ENCODE measurements at places on chromosomes 3 and 15.

- DNase-seq, result no peak
Measured at GRCh38 chr3:83093222-83093572, 1331.8 kb upstream of the GBE1 start.

DNA sequence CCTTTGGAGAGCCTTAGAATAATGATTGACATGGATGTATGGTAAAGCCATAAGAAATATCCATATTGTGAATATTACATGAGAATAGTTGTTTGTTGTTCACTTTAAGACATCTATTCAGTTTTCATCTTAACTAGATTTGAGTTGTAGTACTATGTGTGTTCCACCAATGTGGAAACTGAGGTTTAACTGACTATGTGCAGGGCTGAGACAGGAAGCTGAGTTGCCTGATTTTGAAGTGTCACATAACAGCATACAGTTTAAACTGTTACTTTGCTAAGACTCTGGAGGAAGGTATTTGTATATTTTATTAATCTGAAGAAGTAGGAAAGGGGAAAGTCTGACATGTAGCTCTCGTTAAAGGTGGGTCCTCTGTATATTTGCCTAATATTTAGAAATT lies 2.1 kb downstream of the ECT2 start:
- DNase-seq, result no peak

- DNase-seq, result peak; percentile 100
Measured at GRCh38 chr15:58203537-58203936, 65.4 kb downstream of the AQP9 start.

- DNase-seq, result no peak
Measured at GRCh38 chr15:49412797-49413196, 10.2 kb upstream of the FGF7 start.

GRCh38 chr3:139260793-139261736 lies 82.8 kb upstream of the MRPS22 start:
- no peak for DNase-seq

DNA sequence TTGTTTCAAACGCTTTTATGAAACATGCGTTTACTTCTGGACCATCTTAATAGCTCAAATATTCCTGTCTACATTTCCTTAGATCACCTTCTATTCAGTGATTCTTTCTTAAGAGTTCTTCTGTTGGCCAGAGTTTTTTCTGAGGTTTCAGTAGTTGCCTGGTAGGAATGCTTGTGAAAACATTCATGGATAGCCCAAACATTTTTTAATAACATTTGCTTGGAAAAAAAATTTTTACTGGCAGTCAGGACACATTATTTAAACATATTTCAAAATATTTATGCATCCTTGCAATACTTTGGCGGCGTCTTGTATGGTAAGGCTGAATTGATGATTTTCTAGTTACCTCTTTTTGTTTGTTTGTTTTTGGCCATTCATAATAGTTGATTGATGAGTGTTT lies 47.4 kb upstream of the ZBTB20 start:
- DNase-seq, result peak; percentile 8

GRCh38 chr3:155185631-155186071 lies 105.5 kb downstream of the MME start:
- DNase-seq, result peak; percentile 65

DNA sequence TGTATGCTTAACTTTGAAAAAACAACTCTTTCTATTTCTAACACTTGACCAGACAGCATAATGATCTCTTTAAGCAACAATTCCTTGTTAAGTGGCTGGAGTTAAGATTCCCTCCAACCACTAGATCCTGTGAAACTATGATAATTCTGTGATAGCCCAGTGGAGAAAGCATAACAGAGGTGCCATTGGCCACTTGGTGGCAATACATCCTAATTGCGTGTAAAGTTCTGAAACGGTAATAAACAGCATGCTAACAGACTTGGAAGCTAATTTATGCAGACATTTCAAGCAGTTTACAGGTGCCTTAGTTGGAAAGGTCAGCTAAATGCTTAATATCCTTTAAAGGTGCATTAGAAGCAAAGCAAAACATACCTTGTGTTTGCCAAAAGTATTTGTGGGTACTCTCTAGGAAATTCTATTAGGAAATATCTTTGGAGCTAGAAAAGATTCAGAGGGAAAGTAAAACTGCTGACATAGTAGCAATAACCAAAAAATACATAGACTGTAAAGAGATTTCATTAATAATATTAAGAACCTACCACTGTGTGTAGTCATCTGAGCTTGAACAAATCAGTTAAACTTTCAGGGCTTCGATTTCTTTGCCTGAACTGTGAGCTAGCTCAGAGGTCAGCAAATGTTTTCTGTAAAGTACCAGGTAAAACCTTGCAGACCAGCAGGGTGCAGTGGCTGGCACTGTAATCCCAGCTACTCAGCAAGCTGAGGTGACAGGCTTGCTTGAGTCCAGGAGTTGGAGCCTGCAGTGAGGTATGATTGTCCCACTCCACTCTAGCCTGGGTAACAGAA lies 19.0 kb upstream of the CSTA start:
- DNase-seq, result no peak

- no peak for DNase-seq
Measured at GRCh38 chr3:62919784-62920465, 44.7 kb upstream of the CADPS start.

DNA sequence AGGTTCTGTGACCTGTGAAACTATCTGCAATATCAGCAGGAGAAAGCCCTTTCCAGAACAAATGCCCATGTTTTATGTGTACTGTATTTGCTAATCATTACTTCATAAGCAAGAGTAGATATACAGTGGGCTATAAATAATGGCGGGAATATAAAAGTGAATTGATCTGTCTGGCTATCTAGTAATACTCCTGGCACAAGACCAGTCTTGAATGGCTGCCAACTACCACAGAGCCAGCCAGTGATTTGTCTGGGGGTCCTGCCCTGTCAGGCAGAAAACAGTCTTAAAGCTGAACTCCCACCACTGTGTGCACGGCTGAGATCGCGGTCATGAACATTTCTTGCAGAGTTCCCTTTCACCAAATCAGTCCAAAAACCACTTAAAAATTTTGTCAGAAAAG lies 176.3 kb downstream of the MEIS2 start:
- no peak for DNase-seq

GRCh38 chr3:73547427-73548248 lies 77.1 kb downstream of the PDZRN3 start:
- DNase-seq, result peak; percentile 93

DNA sequence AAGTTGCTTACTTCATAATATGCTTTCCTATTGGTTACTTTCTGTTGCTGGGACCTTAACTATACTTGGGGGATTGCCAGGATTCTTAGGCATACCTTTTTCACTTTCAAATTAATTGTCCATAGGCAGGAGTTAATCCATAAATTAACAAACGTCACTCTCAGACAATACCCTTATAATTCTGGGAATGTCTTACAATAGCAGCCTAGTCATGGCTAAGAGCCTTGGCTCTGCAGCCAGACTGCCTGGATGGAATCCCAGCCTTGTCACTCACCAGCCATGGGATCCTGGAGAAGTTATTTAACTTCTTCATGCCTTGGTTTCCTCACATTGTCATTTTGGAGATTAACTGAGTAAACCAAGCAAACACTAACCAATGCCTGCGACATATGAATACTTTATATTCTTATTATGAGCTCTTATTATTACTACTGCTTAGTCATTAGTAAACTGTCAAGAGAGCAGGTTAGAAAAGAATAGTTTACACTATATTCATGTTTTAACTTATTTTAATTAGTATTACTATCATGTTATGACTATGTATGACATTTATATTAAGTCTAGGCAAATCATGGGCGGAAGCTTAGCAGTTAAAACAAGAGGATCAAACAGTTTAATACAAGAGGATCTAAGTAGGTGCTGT lies 29.0 kb downstream of the GYG1 start:
- no peak for DNase-seq

DNA sequence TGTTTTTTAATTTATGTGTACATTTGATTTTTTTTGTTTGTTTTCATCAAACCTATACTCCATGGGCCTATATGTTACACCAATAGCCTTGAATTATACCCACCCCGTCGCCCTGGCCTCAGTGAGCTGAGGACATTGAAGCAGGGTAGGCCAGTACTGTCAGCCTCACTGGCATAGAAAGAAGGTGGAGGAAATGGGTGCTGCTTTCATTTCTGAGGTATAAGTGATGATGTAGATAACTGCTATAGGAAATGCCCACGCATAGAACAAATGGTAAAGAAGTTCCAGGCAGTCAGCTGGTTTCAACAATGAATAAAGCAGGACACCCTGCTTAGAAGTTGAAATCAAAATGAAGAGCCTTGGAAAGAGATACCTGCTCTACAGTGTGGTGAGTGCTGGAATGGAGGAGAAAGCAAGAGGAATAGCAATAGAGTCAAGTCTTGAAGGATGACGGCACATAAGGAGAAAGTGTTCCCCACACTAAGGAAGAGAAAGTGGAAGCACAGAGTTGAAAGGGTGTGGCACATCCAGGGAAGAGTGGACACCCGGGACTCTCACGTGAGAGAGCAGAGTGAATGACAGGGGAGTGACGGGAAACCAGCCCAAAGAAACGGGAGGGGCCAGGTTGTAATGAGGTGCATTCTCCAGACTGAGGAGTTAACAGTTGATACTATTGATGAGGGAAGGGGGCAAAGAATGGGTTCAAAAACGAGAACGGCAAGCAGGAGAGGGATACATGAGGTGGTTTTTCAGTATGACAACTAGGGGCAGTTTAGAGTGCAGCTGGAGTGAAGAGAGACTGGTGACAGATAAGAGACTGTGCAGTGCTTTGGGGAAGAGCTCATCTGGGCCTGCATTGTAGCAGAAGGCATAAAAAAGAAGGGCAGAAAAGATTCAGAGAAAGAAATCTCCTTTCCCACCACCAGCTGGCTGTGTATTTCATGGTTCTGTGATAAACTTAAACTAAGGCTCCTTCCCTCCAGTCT lies 70.5 kb downstream of the KLHL25 start:
- DNase-seq, result no peak

DNA sequence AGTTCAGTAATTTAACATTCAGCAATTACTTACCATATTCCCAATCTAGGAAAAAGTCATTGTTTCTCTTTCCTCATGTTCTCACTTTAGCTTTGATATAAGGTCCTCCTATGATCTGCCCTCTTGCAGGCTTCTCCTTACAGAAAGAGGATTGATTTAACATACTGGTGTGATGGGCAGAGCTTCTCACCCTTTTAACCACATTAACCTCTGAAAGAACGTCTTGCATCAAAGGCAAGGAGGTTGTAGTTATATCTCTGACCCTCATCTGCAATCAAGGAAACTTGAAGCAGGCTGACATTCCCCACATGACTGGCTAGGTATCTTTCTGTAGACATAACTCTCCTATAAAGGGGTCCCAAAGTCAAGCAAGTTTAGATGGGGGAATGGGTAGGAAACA lies 39.5 kb downstream of the BTLA start:
- no peak for DNase-seq

GRCh38 chr3:19146685-19147650 lies 1.3 kb upstream of the KCNH8 start:
- DNase-seq, result peak; percentile 9

- peak; percentile 77 for DNase-seq
Measured at GRCh38 chr15:81163961-81164800, 30.1 kb downstream of the CFAP161 start.

DNA sequence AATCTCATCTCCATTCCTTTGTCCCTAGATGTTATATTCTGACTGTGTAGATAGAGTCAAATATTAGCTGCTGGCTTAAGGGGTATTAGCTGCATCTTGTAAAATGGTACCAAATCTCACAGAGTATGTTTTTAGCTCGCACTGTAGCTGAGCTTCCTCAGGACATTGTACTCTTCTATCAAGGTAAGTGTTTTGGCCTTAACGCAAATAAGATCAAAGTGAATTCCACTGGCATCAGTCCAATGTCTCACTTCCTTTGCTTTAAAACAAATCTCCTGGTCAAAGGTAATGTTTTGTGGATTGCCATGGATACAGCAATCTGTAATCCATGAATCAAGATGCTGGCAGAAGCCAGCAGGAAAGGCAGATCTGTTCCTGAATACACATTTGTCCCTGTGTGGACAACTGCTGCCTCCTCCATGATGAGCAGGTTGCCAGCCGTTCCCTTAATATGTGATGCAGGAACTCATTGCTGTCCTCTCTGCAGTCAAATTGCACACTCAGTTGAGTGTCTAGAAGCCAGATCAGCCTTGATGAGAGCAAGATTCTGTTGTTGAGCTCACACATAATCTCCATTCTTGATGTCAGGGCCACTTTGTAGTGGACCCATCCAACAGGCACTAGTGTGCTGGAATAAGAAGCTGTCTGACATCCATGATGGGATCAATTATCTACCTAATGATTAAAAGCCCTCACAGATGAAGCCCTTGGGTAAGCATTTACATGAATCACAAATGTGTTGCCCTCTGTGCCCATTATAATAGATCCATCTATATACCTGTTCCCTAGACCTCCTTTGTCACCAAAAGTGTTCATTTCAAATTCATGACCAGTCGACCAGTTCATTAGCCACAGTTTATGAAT lies 96.6 kb upstream of the AGTR1 start:
- DNase-seq, result no peak

- peak; percentile 92 for DNase-seq
Measured at GRCh38 chr3:189714991-189715961, 84.1 kb downstream of the TP63 start.

GRCh38 chr15:44385344-44385942 lies 42.0 kb upstream of the CTDSPL2 start:
- no peak for DNase-seq

GRCh38 chr3:138939561-138940241 lies 7.2 kb downstream of the FOXL2 start:
- no peak for DNase-seq

DNA sequence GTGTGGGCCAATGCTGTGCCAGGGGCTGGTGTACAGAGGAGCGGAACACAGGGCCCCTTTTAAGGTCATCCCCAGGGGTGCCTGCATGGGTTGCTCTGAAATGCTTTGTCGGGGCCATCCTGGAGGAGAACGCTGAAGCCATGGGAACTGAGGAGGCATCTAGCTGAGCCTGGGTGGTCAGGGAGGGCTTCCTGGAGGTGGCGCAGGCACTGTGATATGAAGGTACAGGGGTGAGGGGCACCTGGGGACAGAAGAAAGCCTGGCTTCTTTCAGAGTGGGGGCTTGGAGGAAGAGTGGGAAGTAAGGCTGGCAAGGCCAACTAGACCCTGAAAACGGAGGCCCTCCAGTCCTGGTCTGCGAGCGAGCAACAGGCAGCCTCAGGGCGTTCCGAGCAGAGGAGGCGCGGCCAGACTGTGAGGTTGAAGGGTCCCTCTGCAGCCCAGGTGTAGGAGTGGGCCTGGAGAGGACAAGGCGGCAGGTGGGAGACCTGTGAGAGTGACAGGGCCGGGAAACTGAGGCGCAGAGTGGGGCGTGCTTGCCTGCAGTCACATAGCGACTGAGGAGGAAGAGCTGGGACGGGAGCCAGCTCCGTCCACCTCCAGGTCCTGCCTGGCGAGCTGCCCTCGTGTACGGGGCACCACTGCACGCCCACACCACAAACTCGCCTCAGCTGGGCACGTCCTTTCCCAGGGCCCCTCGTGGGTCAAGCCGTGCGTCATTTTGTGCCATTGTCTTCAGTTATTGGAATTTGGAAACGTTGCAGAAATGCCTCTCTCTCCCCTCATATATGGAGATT lies 4.1 kb downstream of the FBLN2 start:
- no peak for DNase-seq

- DNase-seq, result no peak
Measured at GRCh38 chr15:70339571-70340493, 242.1 kb upstream of the TLE3 start.

- no peak for DNase-seq
Measured at GRCh38 chr15:73658645-73659044, 25.5 kb upstream of the NPTN start.
